ENCODE measurements at places on chromosomes 7 and 10.

- no peak for DNase-seq
Observed at GRCh38 chr7:46879783-46880182, 702.1 kb downstream of the TNS3 start.

DNA sequence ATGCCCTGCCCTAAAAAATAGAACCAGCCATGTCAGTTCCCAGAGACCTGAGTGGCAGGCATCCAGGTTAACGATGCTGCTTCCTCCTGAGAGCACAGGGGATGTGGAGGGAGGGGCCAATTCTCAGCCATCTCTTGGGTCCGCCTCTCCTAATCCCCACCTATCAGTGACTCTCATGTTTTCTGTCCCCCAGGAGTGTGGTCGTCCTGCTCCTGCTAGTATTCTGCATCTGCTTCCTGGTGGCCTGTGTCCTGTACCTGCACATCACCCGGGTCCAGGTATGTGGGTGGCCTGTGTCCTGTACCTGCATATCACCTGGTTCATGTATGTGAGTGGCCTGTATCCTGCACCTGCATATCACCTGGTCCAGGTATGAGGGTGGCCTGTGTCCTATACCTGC lies 105.3 kb downstream of the ADCY1 start:
- no peak for DNase-seq

DNA sequence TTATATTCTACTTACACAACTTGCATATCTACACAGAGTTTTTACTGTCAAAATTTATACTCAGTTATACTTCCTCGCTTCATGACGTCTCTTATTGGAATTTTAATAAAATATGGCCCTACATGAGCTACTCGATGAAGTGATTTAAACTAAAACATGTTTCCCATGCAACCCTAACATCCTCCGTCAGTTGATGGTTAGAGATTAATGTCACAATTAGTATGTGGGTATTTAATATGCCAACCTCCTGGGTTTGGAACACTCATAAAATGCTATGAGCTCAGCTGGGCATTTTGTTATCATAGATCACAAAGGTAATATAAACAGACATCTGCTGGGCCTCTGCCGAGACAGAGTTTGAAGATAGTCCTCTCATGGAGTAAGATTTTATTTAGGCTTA lies 66.5 kb downstream of the GNAT3 start:
- DNase-seq: no peak

GRCh38 chr10:127423218-127423915 lies 125.7 kb upstream of the NPS start:
- DNase-seq: no peak

GRCh38 chr7:38327637-38328036 lies 54.2 kb upstream of the TARP start:
- no peak for DNase-seq

DNA sequence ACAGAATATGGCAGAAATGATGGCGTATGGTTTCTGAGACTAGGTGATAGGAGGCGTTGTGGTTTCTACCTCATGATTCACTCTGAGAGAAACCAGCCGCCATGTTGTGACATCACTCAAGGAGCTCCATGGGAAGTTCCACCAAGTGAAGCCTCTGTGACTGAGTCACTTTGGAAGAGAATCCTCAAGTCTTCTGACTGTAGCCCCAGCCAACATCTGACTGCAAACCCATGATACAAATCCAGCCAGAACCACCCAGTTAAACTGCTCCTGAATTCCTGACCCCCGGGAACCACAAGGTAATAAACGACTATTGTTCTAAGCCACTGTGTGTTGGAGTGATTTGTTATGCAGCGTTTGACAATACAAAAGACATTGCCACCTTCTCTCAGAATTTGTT lies 91.1 kb upstream of the CARD11 start:
- DNase-seq: no peak
